Vagina (tissue), 2 donors: ENCODE measurements at places on chromosomes 2 and 18.

DNA sequence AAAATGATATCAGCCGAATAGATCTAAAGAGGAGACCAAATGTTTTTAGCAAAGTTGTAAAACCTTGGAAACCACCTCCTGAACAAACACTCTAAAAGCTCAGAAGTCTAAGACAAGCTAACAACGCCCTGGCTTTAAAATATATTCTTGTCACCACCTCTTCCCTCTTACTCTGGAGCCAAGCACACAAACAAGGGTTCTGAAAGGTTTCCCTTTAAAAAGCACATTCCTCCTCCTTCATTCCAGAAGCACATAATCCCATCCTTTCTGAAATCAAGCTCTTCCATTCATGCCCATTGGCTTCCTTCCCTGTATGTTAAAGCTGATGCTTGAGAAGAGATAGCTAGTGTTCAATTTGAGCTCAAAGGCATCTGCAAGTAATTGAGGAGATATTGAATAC lies 382.0 kb downstream of the LNPK start:
- peaks cover 11% of the 10 kb centered on the region for H3K4me1 ChIP-seq
- no peaks in the 10 kb centered on the region for H3K27me3 ChIP-seq
- no peaks in the 10 kb centered on the region for H3K36me3 ChIP-seq
- H3K4me3 ChIP-seq = no peak overlapping the region
- no peak for DNase-seq

- no peaks in the 10 kb centered on the region for H3K27me3 ChIP-seq
- H3K36me3 ChIP-seq = no peaks in the 10 kb centered on the region
- H3K4me1 ChIP-seq = no peaks in the 10 kb centered on the region
- no peak overlapping the region for H3K27ac ChIP-seq
- no peak overlapping the region for H3K4me3 ChIP-seq
These were observed 44.0 kb upstream of the CHMP1B start for GRCh38 chr18:11807233-11807632.

DNA sequence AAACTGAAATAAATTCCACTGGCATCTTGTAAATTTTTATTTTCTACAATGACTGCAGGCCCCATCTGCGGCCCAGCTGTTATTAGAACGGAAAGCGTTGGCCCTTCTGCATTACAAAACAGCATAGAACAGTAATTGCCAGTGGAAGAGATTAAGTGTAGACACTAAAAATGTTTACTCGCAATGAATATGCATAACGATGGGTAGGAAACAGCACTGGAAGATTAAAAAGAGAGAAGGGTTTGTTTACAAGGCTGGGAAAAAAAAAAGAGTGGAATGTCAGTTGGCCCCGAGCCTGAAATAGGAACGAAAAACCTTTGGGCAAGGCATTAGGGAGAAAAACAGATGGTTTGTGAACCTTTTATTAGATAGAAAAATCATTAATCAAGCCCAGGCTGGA lies 275.9 kb upstream of the TCF4 start:
- no peaks in the 10 kb centered on the region for H3K4me1 ChIP-seq
- no peak for DNase-seq
- no peak overlapping the region for H3K4me3 ChIP-seq
- no peaks in the 10 kb centered on the region for H3K27me3 ChIP-seq
- no peaks in the 10 kb centered on the region for H3K36me3 ChIP-seq

DNA sequence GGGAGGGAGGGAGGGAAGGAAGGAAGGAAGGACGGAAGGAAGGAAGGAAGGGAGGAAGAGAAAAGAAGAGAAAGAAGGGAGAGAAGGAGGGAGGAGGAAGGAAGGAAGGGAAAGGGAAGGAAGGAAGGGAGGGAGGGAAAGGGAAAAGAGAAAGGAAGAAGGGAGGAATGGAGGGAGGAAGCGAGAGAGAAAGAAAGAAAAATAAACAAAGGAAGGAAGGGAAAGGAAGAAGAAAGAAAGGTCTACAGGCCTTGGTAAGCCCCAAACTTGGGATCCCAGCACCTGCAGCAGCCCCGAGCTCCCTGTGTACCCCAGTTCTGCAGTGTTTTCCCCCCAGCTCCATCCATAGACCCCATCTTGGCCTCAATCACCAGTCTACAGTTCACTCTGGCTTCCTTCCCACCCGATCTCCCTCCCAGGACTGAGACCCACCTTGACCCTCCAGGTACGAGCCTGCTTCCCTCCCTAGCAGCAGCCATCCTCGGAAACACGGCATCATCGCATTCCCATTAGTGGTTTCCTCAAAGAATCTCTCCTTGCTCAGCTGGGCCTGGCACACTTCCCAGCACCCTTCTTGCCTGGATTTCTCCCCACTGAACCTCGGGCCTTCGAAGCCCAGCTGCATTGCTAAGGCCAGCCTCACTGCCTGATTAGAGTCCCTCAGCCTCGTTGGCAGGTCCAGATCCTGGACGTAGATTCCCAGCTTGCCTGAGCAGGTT lies 46.1 kb upstream of the SH3BP4 start:
- no peaks in the 10 kb centered on the region for H3K36me3 ChIP-seq
- no peaks in the 10 kb centered on the region for H3K27me3 ChIP-seq
- H3K4me3 ChIP-seq = no peak overlapping the region
- no peak for DNase-seq
- H3K27ac ChIP-seq = no peak overlapping the region
